ENCODE measurements at places on chromosomes 2 and 18.
A peak's percentile ranks its signal among the peaks of the same experiment; 100 is the strongest.

GRCh38 chr2:146814971-146815370 is 1029.9 kb upstream of the ACVR2A start:
- no peak for DNase-seq

DNA sequence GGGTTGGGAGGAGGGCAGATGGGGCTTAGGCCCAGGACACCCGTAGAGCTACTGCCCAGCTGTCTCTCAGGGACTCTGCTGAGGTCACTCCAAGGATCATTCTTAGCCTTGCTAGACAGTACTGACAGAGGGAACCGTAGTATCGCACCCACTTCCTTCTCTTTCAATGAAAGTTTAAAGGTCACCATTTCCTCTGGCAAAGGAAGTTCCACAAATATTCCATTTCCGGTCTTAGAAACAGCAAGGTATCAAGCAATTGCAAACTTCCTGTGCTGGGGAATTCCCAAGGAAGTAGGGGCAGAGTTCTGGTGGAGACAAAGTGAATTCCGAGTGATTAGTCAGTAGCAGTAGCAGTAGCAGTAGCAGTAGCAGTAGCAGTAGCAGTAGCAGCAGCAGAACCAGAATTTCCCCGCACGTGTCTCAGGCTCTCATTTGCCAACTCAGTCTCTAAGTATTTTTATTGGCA is 24.7 kb downstream of the IL1B start:
- peak; percentile 32 for DNase-seq

DNA sequence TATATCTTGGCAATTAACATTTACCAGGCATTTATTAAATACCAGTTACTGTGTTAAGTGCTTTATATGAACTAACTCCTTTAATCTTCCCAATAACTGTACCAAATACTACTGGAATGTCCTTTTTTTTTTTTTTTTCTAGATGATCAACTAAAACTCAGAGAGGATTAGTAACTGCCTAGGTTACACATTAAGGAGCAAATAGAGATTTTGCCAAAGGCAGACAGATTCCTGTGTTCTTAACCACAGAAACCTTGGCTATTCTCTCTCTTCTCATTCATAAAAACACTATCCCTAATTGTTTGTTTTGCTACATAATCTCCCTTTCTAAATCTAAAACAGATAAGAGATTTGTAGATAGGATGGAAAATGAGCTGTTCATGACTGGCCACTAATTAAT is 13.3 kb downstream of the DHX57 start:
- DNase-seq = no peak

- no peak for DNase-seq
These were observed 111.6 kb downstream of the SLC4A3 start for GRCh38 chr2:219739066-219739465.

DNA sequence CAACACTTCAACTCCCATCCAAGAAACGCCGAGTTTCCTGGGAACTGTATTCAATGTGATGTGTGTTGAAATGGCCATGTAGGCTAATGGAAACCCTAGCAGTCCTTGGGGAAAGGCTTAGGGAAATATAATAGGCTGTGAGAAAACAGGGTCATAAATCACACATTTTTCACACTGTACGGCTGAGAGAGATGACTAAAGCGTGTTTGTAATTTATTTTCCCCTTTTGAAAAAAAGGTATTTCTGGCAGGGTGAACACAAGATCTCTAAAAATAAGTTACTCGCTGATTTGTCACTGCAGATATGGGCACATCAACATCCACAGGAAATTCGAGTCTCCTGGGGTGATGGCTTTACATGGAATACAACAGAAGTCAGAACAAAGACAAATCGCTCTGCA is 109.6 kb upstream of the ST6GAL2 start:
- DNase-seq = no peak

- no peak for DNase-seq
These were observed 7.3 kb downstream of the DIS3L2 start for GRCh38 chr2:231968820-231969219.

GRCh38 chr2:120498576-120499394 is 152.8 kb downstream of the INHBB start:
- no peak for DNase-seq

- DNase-seq = no peak
These were observed 9.5 kb upstream of the CYS1 start for GRCh38 chr2:10089565-10090190.

- no peak for DNase-seq
These were observed 51.8 kb upstream of the GPR75 start for GRCh38 chr2:53911434-53912189.

DNA sequence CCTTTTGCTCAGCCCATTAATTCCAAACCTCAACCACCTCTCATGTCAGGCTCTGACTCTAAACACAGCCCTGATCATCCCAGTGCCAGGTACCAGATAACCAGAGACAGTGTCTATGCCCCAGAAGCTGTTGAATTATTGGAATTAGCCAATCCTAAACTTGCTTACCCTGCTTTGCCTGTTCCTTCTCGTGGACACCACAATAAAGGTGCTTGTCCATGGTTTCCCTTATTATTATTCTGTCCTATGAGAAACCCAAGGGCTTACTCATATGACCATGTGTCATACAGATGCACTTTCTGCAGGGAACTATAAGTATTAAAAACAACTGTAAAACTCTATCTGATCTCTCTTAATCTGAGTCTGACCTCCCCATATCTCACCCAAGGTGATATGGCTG is 2193.8 kb upstream of the PIK3C3 start:
- DNase-seq = no peak

DNA sequence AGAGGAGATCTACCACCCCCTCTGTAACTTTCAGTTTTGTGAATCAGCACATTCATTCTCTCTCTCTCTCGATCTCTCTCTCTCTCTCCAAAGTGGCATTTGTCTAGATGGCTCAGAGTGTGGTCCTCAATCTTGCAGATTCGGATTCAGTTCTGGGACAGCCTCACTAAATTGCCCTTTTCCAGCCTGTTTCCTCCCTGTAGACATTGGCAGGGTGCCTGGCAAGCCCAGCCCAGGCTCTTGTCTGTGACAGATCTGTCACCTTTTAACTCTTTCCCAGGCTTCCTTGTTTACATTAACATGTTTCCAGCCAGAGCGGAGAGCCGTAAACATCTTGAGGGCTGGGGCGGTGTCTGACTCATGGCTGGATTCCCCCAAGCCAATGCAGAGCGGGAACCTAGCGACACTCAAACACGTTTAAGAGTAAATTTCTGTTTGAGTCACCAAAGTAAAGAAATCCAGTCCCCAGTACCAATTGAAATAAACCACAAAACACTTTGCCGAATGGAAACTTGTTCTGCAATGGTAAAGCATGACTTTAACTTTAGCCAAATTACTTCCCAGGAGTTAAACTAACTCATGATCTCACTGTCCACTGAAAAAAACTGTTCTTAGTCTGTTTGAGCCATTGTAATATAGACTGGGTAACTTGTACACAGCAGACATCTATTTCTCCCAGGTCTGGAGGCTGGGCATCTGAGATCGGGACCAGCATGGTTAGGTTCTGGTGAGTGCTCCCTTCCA is 6.6 kb upstream of the CYP27C1 start:
- peak; percentile 27 for DNase-seq

DNA sequence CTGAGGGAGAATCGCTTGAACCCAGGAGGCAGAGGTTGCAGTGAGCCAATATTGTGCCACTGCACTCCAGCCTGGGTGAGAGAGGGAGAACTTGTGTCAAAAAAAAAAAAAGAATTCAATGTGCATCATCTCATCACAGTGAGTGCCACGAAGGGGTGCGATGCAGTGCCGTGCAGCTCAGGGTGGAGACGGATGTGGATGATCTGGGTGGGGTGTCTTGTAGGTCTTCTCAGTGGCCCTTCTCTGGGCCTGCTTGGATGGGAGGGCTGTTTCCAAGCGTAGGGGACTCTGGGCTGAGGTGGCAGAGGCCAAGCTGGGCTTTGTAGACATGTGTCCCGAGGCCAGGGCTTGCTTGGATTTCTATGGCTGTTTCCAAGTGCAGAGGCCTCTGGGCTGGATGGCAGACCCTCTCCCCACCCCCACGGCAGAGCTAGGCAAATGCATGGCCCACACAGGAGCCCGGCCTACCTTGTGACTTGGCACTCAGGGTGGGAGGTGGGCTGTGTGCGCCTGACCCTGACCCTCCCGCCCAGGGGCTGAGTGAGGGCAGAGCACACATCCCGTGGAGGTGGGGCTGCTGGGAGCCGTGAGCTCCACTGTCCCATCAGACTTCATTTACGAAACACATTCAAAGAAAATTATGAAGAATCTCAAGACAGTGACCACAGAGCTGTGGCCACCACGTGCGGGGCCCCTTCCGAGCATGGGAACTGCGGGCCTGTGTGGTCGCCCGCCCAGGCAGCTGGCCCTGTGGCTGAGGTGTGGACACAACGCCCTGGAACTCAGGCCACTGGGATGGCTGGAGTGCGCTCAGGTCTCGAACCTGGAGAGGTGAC is 76.4 kb downstream of the ASB1 start:
- no peak for DNase-seq

- peak; percentile 3 for DNase-seq
These were observed 6.4 kb upstream of the RBM44 start for GRCh38 chr2:237791977-237792727.

GRCh38 chr2:189287363-189287762 is 107.8 kb upstream of the COL5A2 start:
- no peak for DNase-seq

- no peak for DNase-seq
These were observed 170.0 kb upstream of the KLHL29 start for GRCh38 chr2:23215016-23215415.

DNA sequence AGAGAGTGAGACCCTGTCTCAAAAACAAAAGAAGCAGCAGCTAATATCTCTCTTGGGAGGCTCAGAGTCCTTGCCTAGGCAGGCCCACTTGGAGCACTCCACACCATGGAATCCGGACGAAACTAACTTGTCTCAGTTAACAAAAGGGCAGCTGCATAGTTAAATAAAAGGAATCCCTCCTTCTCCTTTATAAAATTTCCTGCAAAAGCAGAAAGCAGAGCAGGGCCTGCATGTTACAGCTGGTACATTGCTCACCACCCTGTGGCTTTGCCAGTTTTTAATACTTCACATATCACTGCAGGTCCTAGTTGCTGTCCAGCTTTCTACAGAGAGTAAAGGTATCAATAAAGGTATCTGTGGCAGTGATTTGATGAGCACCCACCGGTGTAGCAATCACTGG is 93.6 kb downstream of the ASAP2 start:
- no peak for DNase-seq

DNA sequence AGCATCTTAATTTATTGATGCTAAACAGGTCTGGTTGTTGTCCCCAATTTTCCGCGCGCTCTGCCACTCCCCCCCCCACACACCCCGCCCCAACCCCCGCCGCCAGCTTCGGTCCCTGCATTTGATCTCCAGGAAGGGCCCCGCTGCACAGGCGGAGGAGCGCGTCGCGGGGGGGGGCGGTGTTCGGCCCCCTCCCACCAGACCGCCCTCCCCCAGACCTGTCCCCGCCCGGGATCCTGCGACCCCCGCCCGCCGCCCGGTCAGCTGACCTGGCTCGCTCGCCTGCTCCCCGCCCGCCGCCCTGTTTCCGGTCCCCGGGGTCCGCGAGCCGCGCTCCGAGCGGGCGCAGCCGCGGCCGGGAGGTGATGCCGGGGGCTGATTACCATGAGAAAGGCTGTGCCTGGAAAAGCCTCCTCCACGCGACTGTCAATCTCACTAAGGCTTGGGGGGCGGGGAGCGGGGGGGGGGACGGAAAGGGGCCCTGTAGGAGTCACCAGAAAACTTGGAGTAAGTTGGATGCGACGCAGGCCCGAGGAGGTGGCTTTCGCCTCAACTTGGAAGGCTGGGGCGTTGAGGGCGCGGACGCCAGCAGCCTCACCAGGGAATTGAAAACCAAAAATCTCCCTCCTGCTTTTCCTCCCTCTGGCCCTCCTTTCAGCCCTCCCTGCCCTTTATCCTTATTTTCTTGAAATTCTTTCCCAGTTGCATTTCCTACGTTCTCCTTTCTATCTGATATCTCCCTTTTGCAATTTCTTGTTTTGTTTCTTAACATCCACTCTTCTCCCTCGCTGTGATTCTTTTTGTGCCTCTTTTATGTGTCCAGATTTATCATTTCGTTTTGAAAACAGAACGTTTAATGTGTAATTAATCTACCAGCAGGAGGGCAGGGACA is 4.4 kb upstream of the ZEB2 start:
- DNase-seq = peak; percentile 40

DNA sequence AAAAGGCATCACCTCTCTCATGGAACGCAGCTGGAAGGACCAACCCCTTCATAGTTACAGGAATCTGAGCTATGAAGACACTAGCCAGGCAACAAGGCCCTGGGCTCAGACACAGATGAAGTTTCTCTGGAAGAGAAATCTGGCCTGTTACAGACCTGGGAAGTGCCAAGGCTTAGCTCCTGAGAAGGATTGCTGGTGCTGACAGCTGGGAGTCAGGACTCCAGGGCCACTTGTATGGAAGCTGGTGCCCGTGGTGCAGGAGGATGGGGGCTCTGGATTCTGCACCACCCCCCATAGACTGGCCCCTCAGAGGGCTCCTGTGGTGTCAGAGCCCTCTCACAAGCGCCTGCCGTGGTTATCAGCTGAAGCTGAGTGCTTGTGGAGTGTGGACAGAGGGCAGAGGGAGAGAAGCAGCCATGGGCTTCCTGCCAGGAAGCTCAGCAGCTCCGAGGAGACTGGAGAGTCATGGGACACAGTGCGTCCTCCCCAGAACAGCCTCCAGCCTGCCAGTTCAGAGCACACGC is 87.3 kb upstream of the LCLAT1 start:
- no peak for DNase-seq

- no peak for DNase-seq
These were observed 96.3 kb downstream of the XRCC5 start for GRCh38 chr2:216205486-216205885.

- DNase-seq = no peak
These were observed 24.4 kb upstream of the FAM117B start for GRCh38 chr2:202610380-202610779.

- no peak for DNase-seq
These were observed 393.5 kb downstream of the CTNNA2 start for GRCh38 chr2:79906139-79906890.

GRCh38 chr18:43587538-43588153 is 310.4 kb upstream of the SYT4 start:
- peak; percentile 35 for DNase-seq

DNA sequence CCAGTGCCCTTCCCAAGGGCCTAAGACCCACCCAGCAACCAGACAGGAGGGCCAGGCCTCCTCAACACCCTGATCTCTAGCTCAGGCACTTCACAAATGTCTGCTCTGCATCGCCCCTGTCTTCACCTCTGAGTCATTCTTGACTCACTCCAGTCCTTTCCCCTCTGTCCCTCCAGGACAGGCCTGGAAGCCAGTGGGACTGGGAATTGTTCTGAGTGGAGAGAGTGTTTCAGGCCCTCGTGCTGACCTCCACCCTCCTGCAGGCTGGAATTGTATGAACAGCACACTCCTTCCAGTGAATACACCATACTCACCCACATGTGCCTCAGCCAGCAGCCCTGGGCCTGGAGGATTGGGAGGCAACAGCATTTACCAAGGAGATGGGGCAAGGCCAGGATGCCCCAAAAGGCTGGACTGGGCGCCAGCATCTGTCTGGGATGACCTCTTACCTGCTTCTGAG is 304.2 kb downstream of the CYP26B1 start:
- no peak for DNase-seq

GRCh38 chr18:50397023-50397422 is 22.2 kb downstream of the SKA1 start:
- no peak for DNase-seq

GRCh38 chr2:39431592-39432316 is 5.3 kb downstream of the MAP4K3 start:
- DNase-seq = no peak

- no peak for DNase-seq
These were observed 101.8 kb upstream of the MAP2 start for GRCh38 chr2:209322041-209322440.

- DNase-seq = no peak
These were observed 99.8 kb upstream of the KCNH7 start for GRCh38 chr2:162938387-162938786.

GRCh38 chr2:65098741-65099140 is 31.2 kb downstream of the RAB1A start:
- DNase-seq = no peak
